Smooth muscle cell of trachea (primary cell): ENCODE measurements at places on chromosomes 1 and 21. TPM values are rescaled to one million over a fixed set of nuclear protein-coding genes. Genes with fewer than 3 reads are reported as not detected.

FAM72C gene
- total RNA-seq, result 1.5 TPM in 1 of 2 replicates, not detected in the other

PTGER3 gene
- 3.9 and 27.5 TPM in 2 replicates for total RNA-seq

OR2T11 gene
- total RNA-seq, result not detected in 2 replicates

HOOK1 gene
- under 0.01 TPM in 1 of 2 replicates, not detected in the other for total RNA-seq

KCNE2 gene
- not detected in 2 replicates for total RNA-seq

ALX3 gene
- not detected in 2 replicates for total RNA-seq

SPATA17 gene
- 0.50 and 0.87 TPM in 2 replicates for total RNA-seq

DIO1 gene
- total RNA-seq, result under 0.01 TPM in 1 of 2 replicates, not detected in the other

CFHR3 gene
- not detected in 2 replicates for total RNA-seq

HSD3B1 gene
- not detected in 2 replicates for total RNA-seq

ZSWIM5 gene
- 1.3 and 2.8 TPM in 2 replicates for total RNA-seq

ZNF326 gene
- 4.1 and 13.4 TPM in 2 replicates for total RNA-seq

GLIS1 gene
- total RNA-seq, result 0.58 and 1.7 TPM in 2 replicates

LMX1A gene
- not detected in 2 replicates for total RNA-seq

CCDC181 gene
- total RNA-seq, result 0.50 and 1.0 TPM in 2 replicates

HAO2 gene
- total RNA-seq, result not detected in 2 replicates

ADORA3 gene
- not detected in 2 replicates for total RNA-seq

C1orf122 gene
- 23.3 and 46.5 TPM in 2 replicates for total RNA-seq

ADGRL4 gene
- total RNA-seq, result 6.9 and 23.3 TPM in 2 replicates

ANGPTL3 gene
- not detected in 2 replicates for total RNA-seq

GBP4 gene
- total RNA-seq, result 0.15 and 0.33 TPM in 2 replicates

ATP6V1G3 gene
- not detected in 2 replicates for total RNA-seq
